ENCODE measurements at places on chromosomes 2 and 18.

DNA sequence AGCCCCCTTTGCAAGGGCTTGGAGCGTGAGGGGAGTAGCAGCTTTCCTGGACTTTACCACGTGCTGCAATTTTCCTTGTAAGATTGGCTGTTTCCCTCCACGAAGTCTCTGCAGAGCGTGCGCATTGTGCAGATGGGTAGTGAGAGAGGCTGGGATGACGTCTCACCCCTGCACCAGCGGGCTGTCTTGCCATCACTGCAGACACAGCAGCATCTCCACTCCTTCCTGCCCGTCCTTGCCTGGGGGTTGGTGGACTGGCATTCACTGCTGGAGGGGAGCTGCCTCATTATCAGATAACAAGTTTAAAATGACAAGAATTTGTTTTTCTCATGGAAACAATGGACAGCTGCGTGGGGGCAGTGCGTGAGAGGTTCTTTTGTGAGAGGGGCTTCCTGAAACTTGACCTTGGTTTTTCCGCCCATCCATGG lies 45.3 kb upstream of the HS6ST1 start:
- no peak for DNase-seq

- DNase-seq = no peak
Measured at GRCh38 chr18:79883461-79884293, 67.8 kb downstream of the SLC66A2 start.

DNA sequence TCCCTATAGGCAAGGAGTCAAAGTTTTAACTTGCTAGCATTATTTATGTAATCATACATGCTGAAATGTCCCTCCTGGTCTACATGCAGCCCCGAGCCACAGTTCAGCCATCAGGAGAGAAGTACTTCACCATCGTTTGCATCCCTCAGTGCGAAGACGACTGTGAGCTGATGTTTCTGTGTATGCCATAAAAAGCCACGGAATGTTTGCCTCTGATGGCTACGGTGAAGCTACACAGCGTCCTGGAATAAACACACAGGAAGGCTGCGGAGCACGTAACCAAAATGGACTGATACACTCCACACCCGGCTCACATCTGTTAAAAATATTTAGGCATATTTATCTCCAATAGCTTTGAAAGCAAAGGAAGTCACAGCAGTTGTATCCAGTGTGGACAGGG lies 4.3 kb upstream of the SALL3 start:
- DNase-seq = no peak

DNA sequence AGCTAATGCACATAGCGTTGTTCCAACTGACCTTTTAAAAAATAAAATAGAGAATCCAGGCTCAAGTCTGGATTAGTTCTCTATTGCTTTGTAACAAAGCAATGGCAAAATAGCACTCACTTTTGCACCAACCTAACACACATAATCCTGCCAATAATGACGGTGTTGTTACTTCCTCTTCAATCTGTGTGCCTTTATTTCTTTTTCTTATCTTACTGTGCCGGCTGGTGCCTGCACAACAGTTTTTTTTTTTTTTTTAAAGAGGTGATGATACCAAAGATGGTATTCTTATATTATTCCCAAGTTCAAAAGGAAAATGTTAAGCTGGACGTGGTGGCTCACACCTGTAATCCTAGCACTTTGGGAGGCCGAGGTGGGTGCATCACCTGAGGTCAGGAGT lies 3.4 kb downstream of the PLB1 start:
- DNase-seq = no peak

DNA sequence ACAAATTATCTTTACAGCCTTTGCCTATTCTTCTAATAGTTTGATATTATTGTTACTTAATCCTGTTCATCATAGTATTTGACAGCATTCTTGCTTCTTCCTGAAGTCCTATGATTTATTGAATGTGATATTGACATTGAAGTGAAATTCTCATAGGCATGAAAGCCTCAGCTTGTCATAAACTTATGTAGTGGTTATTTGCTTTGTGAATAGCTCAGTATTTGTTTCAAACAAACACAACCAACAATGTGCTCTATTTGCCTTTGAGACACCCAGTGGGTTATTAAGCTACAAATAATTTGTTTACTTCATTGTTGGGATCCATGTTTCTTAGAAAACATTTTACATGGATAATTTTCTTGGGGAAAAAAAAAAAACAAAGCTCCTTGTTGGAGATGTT lies 57.2 kb downstream of the TTC39C start:
- DNase-seq = no peak

- DNase-seq = no peak
Measured at GRCh38 chr2:105584435-105585010, 160.2 kb upstream of the NCK2 start.

DNA sequence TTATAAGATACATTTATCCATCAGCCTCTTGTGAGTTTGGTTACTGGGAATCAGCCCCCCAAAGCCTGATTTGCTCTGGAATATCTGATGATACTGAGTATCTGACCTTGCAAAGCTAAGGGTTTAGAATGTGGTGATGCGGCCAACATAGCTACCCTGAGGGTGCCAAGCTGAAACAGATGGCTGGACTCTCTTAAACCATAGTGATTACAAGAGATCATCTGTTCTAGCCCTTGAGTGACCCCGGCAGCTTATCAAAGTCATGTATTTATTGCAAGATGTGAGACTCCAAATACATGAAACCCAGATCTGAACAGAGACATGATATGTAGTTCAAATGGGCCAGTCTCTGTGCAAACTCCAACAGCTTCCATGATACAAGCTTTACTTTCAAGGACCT lies 78.2 kb upstream of the CABLES1 start:
- DNase-seq = no peak

DNA sequence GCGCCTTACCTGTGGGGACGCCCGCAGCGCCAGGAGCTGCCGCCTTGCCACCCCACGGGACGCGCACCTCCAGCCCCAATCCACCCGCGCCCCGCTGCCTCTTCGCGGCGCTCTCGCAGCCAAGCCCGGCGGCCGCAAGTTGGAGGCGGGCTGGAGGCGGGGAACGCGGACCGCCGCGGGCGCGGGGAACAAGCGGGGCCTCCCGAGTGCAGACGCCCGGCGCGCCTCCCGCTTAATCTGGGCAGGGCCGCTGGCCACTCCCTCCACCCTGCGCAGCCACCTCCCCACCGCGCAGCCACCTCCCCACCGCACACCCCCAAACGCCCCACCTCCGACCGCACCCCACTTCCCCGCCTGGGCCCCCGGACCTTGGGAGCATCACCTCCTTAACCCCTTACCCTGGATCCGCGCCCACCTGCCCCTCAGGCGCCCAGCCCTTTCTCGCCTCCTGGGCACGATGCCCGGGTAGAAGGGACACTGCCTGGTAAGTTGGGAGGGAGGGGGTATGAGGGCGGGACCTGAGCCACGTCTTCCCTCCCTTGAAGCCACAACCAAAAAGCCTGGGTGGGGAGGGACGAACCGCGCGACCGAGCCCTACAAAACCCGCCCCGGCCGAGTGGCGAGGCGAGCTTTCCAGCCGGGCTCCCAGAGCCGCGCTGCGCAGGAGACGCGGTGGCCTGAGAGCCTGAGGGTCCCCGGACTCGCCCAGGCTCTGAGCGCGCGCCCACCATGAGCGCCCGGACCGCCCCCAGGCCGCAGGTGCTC lies at the start of the genes COL4A3 and COL4A4:
TSS of gene COL4A3 (plus strand) at position 627 of the 765 bp plus-strand sequence. CDS start at position 730, 103 bp downstream.
TSS of gene COL4A4 (minus strand) at position 208 of the 765 bp plus-strand sequence. CDS start 16,722 bp downstream, outside the sequence.
- DNase-seq = no peak

DNA sequence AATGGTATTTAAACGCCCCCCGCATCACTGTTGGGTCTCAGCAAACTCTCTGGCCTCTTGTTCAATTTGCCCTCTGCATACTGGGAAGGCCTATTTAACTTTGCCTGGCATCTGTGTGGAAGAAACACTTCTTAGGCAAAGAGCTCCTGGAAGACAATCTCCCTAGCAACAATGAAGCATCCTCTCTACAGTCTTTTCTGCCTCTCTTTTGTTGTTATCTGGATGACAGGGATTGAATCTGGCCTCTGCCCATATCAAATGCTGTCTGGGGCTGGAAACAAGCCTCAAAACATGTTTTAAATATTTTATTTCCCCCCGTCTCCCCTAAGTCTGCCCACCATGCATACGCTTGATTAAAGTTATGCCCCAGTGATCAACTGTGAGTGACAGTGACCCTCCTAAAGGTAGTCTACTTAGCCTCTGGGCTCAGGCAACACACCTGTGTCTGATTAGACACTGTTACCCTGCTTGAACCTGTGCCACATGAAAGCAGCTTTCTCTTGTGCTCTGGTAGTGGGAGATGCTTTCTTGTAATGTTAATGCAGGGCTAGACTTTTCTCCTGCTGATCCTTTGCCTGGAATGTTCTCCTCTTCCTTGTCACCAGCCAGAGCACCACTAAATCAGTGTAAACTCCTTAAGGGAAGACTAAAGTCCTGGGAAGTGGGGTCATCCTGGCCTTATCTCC lies 34.9 kb downstream of the CDC42EP3 start:
- DNase-seq = no peak

- DNase-seq = no peak
Measured at GRCh38 chr2:206802654-206803514, 37.5 kb downstream of the FASTKD2 start.

GRCh38 chr18:12679183-12679786 lies 21.4 kb upstream of the SPIRE1 start:
- DNase-seq = no peak

GRCh38 chr18:35410561-35410960 lies 33.4 kb upstream of the ZNF396 start:
- DNase-seq = no peak

DNA sequence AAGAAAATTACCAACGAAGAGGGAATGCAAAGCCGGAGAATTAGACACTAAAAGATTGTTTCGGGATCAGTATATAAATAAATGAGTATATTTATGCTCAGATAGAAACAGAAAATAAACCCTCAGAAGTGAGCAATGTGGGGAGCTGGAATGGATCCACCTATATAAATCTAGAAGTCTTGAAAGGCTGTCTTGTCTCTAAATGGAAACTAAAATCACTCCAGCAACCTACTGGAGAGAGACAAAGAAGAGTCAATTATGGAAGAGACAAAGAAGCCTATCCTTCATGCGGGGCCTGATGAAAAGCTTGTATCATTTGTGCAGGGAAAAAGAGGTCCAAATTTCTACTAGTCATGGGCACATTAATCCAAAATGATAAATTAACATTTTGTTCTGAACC lies 158.1 kb downstream of the DNAH7 start:
- no peak for DNase-seq

DNA sequence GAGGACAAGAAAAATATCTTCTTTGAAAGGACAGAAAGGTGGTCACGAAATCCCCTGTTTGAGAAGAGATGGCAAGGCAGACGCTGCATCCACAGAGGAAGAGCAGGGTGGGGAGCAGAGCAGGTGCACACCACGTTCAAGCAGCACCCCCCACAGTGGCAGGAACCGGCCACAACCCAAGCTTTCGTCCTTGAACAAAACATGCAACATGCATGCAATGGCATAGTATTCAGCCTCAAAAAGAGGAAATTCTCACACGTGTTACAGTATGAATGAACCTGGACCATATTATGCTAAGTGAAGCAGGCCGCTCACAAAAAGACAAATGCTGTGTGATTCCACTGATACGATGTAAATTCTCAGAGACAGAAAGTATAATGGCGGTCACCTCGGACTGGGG lies 51.4 kb downstream of the CMPK2 start:
- DNase-seq = no peak

DNA sequence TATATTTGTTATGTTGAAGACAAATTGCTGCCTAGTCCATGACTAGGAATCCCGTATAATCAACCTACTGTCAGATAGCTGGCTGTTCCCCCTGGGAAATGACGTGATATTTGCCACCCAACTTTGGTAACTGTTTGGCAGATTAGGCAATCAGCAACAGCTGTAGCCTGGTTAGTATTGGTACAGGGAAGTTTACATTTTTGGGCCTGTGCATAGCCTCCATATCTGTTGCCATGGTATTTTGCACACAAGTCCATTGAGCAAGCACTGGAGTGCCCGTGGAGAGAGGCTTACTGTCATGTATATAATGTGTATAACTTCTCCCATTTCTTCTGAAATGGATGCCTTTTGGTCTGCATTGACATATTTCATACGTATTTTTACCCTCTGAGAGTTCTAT lies 27.7 kb downstream of the BIRC6 start:
- no peak for DNase-seq

DNA sequence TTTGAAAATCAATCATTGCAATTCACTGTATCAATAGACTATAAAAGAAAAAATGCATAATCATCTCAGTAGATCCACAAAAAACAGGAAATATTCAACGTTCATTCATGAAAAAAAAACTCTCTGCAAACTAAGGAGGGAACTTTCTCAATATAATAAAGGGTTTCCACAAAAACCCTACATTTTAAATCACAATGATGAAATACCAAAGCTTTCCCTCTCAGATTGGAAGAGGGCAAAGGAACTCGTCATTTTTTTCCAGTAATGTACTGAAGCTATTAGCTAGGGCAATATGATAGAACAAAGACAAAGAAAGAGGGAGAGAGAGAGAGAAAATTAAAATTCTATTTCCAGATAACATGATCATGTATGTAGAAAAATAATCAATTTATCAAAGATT lies 167.1 kb upstream of the RBMS1 start:
- no peak for DNase-seq

- no peak for DNase-seq
Measured at GRCh38 chr2:29606104-29607037, 315.0 kb downstream of the ALK start.

DNA sequence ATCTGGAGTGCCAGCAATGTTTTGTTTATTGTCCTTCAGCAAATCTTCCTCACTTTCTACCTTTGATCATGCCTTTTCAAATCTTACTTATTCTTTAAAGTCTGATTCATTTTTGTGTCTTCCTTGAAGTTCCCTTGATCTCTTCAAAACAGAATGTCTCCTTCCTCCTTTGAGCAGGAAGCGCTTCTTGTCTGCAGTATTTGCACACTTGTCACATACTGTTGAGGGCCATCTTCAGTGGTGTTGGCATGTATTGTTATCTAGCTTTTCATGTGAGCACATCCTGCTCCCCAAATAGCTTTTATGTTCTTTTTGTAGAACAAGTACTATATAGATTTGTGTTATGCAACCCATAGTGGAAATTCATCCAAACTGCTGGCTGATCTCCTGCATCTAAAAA lies 5.9 kb upstream of the CERS6 start:
- DNase-seq = no peak

GRCh38 chr2:232529806-232530547 lies 4.0 kb downstream of the CHRND start:
- DNase-seq = no peak

DNA sequence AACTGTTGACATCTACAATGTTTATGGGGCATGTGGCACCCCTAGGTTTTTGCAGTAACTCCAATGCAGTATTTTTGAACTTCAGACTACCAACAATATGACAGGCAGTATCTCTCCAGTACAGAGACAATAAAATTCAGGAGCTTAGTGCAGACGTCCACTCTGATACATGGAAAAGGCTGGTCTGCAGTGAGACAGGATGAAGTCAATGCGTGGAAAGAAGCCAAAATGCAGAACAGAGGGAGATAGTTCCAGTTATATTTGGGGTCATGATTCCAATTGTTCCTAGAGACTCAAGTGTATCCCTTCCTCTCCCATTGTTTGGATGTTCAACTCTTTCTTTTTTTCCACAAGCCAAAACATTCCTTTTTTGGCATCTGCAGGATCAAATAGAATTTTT lies 18.7 kb upstream of the SMAD2 start:
- DNase-seq = no peak

- DNase-seq = no peak
Measured at GRCh38 chr2:28239207-28239606, 153.5 kb upstream of the FOSL2 start.
